Central memory CD8-positive, alpha-beta T cell (primary cell): ENCODE measurements at places on chromosomes 7 and 10.

DNA sequence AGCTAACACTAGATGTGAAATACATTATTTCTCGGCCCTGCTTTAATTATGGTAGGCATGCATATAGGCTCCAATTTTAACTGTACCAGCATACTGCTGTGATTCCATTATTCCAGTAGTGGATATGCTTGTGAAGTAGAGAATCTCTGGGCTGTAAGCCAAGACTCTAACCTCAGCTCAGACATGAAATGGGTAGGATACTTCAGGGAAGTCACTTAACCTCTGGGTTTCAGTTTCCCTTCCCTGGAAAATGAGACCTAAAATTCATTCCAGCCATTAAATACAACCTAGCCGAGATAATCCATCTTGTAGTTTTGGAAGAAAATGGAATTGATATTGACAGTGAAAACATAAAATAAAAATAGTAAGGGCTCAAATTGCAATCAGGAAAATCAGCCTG is 59.6 kb upstream of the TRIL start:
- no peaks in the 10 kb centered on the region for H3K4me1 ChIP-seq
- H3K4me3 ChIP-seq, result no peak overlapping the region
- DNase-seq, result no peak
- no peaks in the 10 kb centered on the region for H3K36me3 ChIP-seq
- H3K27me3 ChIP-seq, result peaks cover 10% of the 10 kb centered on the region

GRCh38 chr10:21340331-21340730 is 185.2 kb downstream of the SKIDA1 start:
- H3K4me1 ChIP-seq, result no peaks in the 10 kb centered on the region
- DNase-seq, result no peak
- H3K4me3 ChIP-seq, result no peak overlapping the region

- H3K27me3 ChIP-seq, result peaks cover 41% of the 10 kb centered on the region
- no peak for DNase-seq
- no peak overlapping the region for H3K27ac ChIP-seq
- no peaks in the 10 kb centered on the region for H3K4me1 ChIP-seq
Observed at GRCh38 chr7:45454771-45455170, 119.4 kb upstream of the ADCY1 start.

GRCh38 chr7:55189146-55189766 is 170.4 kb downstream of the EGFR start:
- no peak overlapping the region for H3K27ac ChIP-seq
- H3K4me1 ChIP-seq, result no peaks in the 10 kb centered on the region
- no peak overlapping the region for H3K4me3 ChIP-seq

DNA sequence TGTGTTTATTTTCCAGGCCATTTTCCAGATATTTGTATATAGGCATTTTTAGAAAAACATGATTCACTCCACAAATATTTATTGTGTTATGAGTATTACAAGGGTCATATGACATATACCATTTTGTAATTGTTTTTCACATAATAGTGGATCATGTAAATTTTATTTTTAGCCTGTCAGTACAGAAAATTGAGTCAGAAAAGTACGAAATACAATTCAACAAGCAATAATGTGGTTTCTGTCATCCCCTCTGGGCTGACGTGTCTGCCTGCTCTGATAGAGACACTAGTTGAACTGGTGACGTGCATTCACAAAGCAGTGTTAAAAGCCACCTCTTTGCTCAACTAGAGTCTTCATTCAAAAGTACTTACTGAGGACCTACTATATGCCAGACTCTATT is 97.9 kb upstream of the STEAP1B start:
- H3K27ac ChIP-seq, result no peak overlapping the region
- DNase-seq, result no peak
- no peak overlapping the region for H3K4me3 ChIP-seq
- H3K4me1 ChIP-seq, result no peaks in the 10 kb centered on the region
- peaks cover 13% of the 10 kb centered on the region for H3K27me3 ChIP-seq
- no peaks in the 10 kb centered on the region for H3K36me3 ChIP-seq

DNA sequence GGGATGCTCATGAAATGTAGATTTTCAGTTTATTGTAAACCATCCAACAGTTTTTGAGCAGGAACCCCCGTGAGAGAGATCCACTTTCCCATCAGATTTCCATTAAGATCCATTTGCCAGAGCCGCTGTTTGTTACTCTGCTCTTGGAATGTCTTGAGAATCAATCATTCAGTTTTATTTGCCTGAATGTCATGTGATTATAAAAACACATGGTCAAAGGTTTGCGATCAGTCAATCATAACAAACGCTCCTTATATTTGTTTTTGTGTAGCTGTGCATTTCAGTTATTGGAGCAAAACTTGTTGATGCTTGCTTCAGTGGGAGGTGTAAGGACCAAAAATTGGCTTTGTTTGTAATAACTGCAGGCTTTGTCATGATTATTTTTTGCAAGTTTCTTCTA is 155.8 kb upstream of the RHOBTB1 start:
- DNase-seq, result no peak
- no peak overlapping the region for H3K27ac ChIP-seq
- H3K4me1 ChIP-seq, result no peaks in the 10 kb centered on the region
- no peaks in the 10 kb centered on the region for H3K36me3 ChIP-seq
- peaks cover 4% of the 10 kb centered on the region for H3K27me3 ChIP-seq

GRCh38 chr7:112069879-112070321 is 136.3 kb downstream of the DOCK4 start:
- no peak for DNase-seq
- peaks cover 32% of the 10 kb centered on the region for H3K27me3 ChIP-seq
- no peaks in the 10 kb centered on the region for H3K4me1 ChIP-seq
- H3K27ac ChIP-seq, result no peak overlapping the region
- no peak overlapping the region for H3K4me3 ChIP-seq

- no peaks in the 10 kb centered on the region for H3K36me3 ChIP-seq
- H3K27me3 ChIP-seq, result no peaks in the 10 kb centered on the region
- H3K27ac ChIP-seq, result no peak overlapping the region
- DNase-seq, result no peak
- H3K4me3 ChIP-seq, result no peak overlapping the region
- peaks cover 15% of the 10 kb centered on the region for H3K4me1 ChIP-seq
Observed at GRCh38 chr10:132676193-132676891, 109.6 kb downstream of the NKX6-2 start.

- H3K4me1 ChIP-seq, result no peaks in the 10 kb centered on the region
- no peak overlapping the region for H3K4me3 ChIP-seq
- no peak overlapping the region for H3K27ac ChIP-seq
- H3K27me3 ChIP-seq, result no peaks in the 10 kb centered on the region
Observed at GRCh38 chr7:47540387-47541350, 41.2 kb downstream of the TNS3 start.

- peaks cover 79% of the 10 kb centered on the region for H3K4me1 ChIP-seq
- no peaks in the 10 kb centered on the region for H3K27me3 ChIP-seq
Observed at GRCh38 chr10:14571866-14572507, 202.7 kb downstream of the FAM107B start.

DNA sequence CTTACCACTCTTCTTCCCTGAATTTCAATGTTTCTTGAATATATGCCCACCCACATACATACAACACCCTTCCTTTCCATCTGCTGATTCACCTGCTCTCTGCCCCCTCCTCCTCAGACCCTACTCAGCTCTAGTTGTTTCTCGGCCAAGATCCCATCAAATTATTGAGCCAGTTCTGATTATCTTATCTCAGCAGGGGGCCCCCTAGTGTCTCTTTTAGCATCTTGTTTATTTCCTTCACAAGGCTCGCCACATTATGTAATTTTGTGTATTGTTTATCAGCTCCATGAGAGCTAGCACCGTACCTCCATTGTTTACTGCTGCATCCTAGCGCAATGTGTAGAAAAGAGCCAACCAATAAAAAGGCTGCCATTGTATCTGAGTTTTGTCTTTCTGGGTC is 71.9 kb downstream of the FAM13C start:
- H3K27me3 ChIP-seq, result no peaks in the 10 kb centered on the region
- no peak overlapping the region for H3K27ac ChIP-seq
- no peak overlapping the region for H3K4me3 ChIP-seq
- H3K4me1 ChIP-seq, result no peaks in the 10 kb centered on the region
- DNase-seq, result no peak

GRCh38 chr7:1229956-1230355 is 2.7 kb upstream of the UNCX start:
- peaks cover 10% of the 10 kb centered on the region for H3K4me1 ChIP-seq
- H3K27ac ChIP-seq, result no peak overlapping the region
- H3K4me3 ChIP-seq, result no peak overlapping the region

DNA sequence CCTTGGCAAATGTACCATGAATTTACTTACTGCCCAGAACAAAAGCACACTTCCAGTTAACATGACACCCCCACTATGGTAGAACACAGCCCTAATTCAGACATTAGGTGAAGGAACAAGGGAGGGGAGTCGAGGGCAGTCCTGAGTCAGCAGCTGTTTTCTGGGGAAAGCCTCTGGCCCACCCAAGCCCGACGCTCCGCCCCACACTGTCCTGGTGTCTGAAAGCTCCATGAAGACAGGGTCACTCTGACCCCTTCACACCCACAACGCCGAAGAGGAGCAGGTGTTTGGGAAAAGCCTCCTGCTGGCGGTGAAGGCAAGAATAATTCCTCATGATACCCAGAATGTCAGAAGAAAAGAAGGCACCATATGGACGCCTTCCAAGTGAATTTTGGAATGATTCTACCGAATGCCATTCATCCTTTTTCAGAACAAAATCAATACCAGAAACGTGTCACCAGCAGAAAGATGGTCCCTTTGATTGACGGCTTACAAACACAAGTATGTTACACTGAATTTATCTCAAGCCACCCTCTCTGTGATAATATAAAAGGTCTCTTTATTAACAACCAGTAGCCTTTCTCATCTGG is 172.1 kb downstream of the DIP2C start:
- peaks cover 45% of the 10 kb centered on the region for H3K27me3 ChIP-seq
- no peak overlapping the region for H3K4me3 ChIP-seq
- no peak for DNase-seq

- no peak for DNase-seq
- H3K27me3 ChIP-seq, result no peaks in the 10 kb centered on the region
- no peaks in the 10 kb centered on the region for H3K4me1 ChIP-seq
- no peaks in the 10 kb centered on the region for H3K36me3 ChIP-seq
- H3K27ac ChIP-seq, result no peak overlapping the region
Observed at GRCh38 chr7:108166687-108167086, 36.5 kb upstream of the LAMB4 start.

- H3K27ac ChIP-seq, result no peak overlapping the region
- no peaks in the 10 kb centered on the region for H3K4me1 ChIP-seq
- H3K36me3 ChIP-seq, result no peaks in the 10 kb centered on the region
- H3K27me3 ChIP-seq, result peaks cover 48% of the 10 kb centered on the region
Observed at GRCh38 chr7:3616306-3616705, 315.3 kb downstream of the SDK1 start.

GRCh38 chr7:135320268-135320667 is 86.6 kb downstream of the STRA8 start:
- H3K27me3 ChIP-seq, result no peaks in the 10 kb centered on the region
- H3K36me3 ChIP-seq, result peaks cover 2% of the 10 kb centered on the region
- H3K4me1 ChIP-seq, result no peaks in the 10 kb centered on the region
- H3K27ac ChIP-seq, result no peak overlapping the region
- no peak overlapping the region for H3K4me3 ChIP-seq
- DNase-seq, result no peak

DNA sequence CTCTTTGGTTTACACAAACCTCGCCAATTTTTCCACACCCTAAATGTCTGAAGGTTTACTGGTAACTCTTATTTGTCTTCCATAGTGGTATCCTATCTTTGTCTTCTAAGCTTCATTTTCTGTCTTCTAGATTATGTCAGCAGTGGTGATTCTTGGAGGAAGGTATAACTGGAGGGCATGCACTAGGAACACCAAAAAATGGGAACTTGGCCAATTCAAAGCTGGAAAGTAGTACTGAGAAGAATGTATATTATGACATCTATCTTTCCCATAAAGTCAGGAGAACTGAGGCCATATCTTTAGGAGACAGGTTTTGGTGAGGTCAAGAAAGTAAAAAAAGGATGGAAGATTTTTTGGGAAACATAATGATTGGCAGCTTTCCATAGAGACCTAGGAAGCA is 113.3 kb downstream of the CPEB3 start:
- H3K27me3 ChIP-seq, result no peaks in the 10 kb centered on the region
- no peak overlapping the region for H3K4me3 ChIP-seq
- H3K4me1 ChIP-seq, result no peaks in the 10 kb centered on the region
- DNase-seq, result no peak
- H3K36me3 ChIP-seq, result no peaks in the 10 kb centered on the region

DNA sequence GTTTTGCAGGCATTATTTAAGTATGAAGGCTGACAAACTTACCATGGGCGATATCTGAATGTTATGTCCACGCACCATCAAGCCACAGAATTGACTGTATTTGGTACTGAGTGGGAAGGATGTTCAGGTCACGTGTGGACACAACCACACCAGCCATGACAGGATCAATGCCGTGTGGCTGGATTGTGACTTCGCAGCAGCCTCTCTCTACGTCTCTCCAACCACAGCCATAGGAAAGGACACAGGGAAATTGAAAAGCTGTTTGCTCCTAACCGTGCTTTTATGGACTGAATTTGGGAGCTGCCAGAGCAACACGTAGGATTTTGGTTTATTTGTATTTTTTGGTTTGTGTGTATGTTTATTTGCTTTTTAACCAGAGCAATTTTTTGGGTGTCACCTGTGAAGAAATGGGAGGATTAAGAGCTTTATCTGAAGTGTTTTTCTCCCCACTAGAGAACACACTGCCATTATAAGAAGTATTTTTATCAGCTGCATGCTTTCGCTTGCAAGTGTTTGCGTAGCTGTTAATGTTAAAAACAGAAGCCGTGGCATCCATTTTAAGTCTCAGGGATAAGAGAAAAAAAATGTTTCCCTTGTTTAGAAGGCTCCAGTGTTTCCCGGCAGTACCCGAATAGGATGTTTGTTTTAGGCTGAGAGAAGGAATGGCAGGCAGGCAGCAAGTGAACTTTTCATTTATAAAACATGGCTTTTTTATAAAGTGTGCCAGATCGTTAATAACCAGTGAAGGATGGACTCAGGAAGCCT is 401.1 kb upstream of the NFE2L3 start:
- H3K27ac ChIP-seq, result no peak overlapping the region
- no peak overlapping the region for H3K4me3 ChIP-seq
- H3K36me3 ChIP-seq, result no peaks in the 10 kb centered on the region
- no peak for DNase-seq

GRCh38 chr7:102918845-102919244 is 6.0 kb downstream of the LRRC17 start:
- no peaks in the 10 kb centered on the region for H3K36me3 ChIP-seq
- H3K27ac ChIP-seq, result no peak overlapping the region
- no peaks in the 10 kb centered on the region for H3K4me1 ChIP-seq
- H3K27me3 ChIP-seq, result no peaks in the 10 kb centered on the region
- no peak overlapping the region for H3K4me3 ChIP-seq

DNA sequence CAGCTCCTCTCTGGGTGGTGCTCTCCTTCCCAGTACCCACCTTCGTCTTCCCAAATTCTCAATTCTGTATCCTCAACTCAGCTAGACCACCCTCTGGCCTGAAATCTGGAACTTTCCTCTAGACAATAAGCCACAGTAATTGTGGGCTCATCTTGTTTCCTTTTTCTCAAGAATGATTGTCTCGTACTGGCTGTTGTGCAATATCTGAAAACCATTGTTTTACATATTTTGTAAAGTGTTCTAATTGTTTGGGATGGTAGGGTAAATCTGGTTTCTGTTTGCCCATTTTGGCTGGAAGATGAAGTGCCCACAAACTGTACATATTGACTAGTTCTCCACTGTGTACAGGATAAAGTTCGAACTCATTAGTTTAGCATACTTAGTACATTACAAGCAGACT is 11.3 kb upstream of the NOBOX start:
- DNase-seq, result no peak
- H3K4me3 ChIP-seq, result no peak overlapping the region
- no peaks in the 10 kb centered on the region for H3K36me3 ChIP-seq
- H3K27me3 ChIP-seq, result peaks cover 46% of the 10 kb centered on the region
- H3K4me1 ChIP-seq, result no peaks in the 10 kb centered on the region
